ENCODE measurements at places on chromosomes 2 and 18. TPM values are rescaled to one million over a fixed set of nuclear protein-coding genes. Genes with fewer than 3 reads are reported as not detected.

GRCh38 chr2:238646281-238646680 is 201.6 kb upstream of the TWIST2 start:
- DNase-seq: no peak

DNA sequence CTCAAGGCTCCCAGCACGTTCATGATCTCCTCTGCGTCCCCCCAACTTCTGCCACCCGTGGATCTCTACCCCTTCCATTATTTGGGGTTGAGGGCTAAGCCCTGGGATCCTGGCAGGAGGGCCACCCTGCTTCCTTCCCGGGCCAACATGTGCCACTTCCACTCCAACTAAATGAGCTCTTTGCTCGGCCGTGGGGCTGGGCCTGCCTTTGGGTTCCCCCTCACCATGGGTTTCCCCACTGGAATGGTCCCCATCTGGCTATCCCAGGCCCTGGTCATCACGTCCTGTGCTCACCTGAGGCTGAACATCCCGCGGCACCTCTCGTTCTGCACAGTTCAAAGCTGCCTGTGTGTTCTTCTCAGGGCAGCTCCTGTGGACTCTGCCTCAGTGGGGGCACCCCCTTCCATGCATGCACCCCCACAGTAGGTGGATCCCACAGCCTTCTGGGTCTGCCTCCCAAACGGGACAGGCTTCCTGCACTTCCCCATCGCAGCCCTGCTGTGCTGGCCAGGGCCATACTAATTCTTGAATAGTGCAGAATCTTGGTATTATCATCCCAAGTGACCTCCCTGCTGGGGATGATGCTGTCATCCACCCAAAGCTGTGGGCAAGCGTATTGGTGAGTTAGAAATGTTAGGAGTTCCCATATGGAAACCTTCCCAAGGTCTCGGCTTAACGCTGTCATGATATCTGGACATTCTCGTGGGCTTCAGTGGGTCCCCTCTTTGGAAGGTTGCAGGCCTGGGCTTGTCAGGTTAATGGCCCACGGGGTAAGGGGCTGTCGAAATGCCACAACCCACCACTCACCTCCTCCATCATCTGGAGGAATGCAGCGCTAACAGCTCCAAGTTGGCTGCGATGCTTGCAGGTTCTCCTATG is 150.5 kb upstream of the TWIST2 start:
- DNase-seq: no peak

GRCh38 chr2:30761226-30761625 is 46.0 kb downstream of the CAPN13 start:
- DNase-seq: peak; percentile 17

DNA sequence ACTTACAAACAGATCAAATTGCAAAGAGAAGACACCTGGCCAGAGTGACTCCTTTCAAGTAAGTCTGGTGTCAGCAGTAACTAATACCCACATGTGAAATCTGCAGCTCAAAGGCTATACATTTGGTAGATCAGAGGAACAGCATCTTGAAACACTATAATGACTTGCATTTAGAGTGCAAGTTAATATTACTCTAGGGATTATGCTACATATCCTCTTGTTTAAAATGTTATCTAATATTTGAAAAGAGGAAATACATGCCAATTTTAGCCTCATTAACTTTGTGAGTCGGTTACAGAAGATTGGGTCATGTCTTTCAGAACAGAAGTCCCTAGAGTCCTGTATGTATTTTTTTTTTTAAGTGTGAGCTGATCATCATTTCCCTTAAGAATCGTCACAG is 15.2 kb downstream of the LANCL1 start:
- no peak for DNase-seq

- DNase-seq: peak; percentile 29
These were observed 15.5 kb upstream of the SIX2 start for GRCh38 chr2:45024600-45025291.

Gene DSG1
- total RNA-seq: not detected

All from stomach (tissue), 19 donors.